Stimulated activated CD8-positive, alpha-beta memory T cell treated with anti-CD3 and anti-CD28 coated beads, Interleukin-7, amount 100 ng/mL, for 24 hours (primary cell): ENCODE measurements at places on chromosomes 7 and 10.
A peak's percentile ranks its signal among the peaks of the same experiment; 100 is the strongest.

- DNase-seq: no peak
These were observed 2.1 kb downstream of the EPHB4 start for GRCh38 chr7:100825215-100825671.

- DNase-seq: no peak
These were observed 299.5 kb downstream of the ELMO1 start for GRCh38 chr7:37149051-37149772.

DNA sequence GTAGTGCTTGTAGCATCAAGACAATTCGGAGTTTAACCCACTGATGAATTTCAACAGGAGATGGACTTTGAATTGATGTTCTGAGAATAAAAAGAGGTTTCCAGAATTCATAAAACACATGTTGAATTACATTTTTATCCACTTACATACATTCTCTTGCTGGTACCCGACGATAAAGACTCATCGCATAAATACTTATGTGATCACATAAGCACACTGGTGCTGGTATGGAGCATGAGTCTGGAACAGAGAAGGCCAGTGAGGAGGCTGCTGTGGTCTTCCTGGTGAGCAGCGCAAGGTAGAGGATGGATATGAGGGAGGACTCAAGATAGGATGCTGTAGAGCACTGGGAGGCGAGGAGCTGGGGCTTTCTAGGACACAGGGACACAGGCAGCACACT is 109.0 kb downstream of the RNF216 start:
- no peak for DNase-seq

- DNase-seq: no peak
These were observed 198.0 kb downstream of the CAMK1D start for GRCh38 chr10:12547301-12547771.

GRCh38 chr7:29859104-29859503 is 52.8 kb downstream of the WIPF3 start:
- no peak for DNase-seq

GRCh38 chr7:30524545-30524944 is 19.9 kb upstream of the GGCT start:
- no peak for DNase-seq

GRCh38 chr10:114743521-114744231 is 77.9 kb upstream of the FHIP2A start:
- no peak for DNase-seq

DNA sequence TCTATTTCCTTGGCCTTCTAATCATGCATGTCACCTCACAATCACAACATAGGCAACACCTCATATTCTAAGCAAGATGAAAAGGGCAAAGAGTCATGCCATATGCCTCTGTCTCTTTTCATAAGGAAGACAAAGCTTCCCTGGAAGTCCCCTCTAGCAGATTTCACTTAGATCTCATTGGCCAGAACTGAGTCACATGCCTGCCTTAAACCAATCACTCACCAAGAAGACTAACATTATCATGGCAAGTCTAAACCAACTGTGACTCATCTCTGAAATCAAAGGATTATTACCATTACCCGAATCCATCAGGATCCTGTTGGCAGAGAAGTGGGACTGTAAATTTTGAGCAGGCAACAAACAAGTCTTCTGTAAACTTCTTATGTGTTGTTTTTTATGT is 27.8 kb downstream of the CAV1 start:
- no peak for DNase-seq

DNA sequence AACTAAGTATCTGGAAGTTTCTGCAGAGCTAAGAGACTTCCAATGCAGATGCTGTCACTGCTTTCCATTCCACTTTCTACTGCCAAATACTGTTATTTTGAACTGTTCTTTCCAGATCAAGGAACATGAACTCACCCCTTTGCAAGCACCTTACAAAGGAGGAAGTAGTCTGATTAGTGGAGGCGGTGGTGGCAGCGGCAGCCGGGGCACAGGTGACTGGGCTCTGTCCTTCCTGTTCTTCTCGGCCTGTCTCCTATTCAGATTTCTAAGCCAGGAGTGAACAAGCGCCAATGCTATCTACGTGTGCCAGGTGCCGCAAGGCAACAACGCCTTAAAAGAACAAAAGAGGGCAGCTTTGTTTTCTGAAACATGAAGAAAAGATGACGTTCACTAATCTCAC is 44.9 kb downstream of the BEND7 start:
- DNase-seq: no peak

DNA sequence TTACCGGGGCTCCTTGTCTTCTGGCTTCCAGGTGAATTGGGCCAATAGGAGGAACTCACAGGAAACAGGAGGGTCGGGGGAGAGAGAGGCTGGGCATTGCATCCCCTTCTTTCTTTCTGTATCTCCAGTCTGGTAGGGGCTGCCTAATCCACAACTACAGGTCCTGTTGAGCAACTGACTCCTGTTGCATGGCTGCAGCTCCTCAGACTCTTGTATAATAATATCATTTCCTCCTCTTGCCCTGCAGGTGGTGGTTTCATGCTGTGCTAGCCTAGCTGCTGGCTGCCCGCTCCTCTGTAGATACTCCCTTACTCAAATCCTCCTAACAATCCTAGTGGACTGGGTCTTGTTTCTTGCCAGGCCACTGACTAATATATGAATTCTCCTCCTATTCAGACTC is 276.5 kb upstream of the SMIM30 start:
- DNase-seq: no peak

GRCh38 chr10:21649454-21649872 is 115.4 kb downstream of the MLLT10 start:
- no peak for DNase-seq

DNA sequence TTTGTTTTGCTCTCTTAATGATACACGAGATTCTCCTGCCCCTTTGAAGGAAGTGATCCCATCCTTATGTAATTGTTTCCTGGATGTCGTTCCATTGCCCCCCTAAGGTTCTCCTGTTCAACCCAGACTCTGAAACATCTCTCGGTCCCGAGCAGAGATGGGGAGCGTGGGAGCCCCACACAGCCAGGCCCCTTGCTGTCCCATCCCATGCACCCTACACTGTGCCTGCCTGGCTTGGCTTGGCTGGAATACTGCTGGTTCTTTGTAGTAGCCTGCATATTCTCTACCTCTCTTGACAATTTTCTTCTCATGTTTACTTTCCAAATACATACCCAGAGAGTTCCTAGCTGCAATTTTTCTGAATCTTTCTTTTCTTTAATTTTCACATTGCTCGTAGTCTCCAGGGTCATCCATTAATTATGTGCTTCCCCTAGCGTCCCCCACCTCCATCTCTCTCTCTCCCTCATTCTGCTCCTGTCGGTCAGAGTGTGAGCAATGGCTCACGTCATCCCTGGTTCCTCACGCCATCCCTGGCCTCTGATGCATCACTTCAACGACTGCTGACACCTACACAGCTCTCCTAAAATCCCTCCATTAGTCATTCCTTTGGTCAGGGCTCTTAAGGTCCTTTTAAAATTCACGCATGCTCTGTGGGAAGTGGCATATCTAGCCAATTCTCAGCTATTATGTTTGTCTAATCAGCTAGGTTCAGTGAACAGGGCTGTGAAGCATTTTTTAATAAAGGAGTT is 32.5 kb upstream of the GPR158 start:
- no peak for DNase-seq

- peak; percentile 95 for DNase-seq
These were observed 9.1 kb upstream of the FXYD4 start for GRCh38 chr10:43362191-43362839.

DNA sequence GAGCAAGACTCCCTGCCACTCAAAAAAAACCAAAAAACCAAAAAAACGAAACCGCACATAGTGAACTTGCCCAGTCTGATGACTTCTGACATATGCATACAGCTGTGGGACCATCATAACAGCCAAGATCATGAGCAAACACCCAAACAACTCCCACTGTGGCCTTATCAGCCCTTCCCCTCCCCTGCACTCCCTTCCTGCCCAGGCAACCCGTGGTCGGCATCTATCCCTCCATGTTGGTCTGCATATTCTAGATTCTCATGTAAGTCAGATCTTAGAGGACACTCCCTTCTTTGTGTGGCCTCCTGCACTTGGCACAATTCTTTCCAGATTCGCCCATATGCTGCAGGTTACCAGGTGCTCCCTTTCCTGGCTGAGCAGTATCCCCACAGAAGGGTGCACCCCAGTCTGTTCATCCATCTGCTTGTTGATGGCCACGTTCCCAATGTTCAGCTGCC is 72.8 kb downstream of the GNA12 start:
- no peak for DNase-seq

GRCh38 chr7:69699931-69700330 is 101.7 kb downstream of the AUTS2 start:
- DNase-seq: no peak

DNA sequence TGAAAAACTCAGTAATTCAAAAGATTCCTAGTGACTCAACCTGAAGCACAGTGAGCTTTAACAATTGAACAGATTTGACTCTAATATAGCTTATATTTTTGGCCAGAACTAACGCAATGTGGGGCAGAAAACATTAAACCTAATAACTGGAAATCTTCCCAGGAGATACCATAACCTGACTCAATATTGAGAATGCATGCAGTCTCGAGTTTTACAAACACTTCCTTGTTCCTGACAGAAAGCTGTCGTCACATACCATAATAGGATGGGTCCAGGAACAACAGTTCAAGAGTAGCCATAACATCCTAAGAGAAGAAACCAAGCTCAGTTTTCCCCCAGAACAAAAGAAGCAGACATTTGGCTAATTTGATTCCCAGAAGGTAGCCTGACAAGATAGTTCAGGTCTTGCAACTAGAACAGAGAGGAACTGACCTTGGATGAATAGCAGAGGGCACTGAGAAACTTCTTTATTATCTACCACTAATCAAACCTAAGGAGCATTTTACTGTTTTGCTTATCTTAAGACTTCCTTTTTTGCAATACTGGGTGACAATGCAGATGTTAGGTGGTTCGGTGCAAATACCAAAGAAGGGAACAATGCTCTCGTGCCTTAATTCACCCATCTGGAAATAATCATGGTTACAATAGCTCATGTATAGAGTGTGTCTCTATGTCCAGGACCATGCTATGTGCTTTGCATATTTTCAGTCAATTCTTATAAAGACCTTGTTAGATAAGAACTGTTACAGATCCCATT is 38.6 kb upstream of the ACSL5 start:
- no peak for DNase-seq

GRCh38 chr10:35910234-35910633 is 268.1 kb upstream of the FZD8 start:
- DNase-seq: no peak
